ENCODE measurements at places on chromosomes 7 and 10. TPM values are rescaled to one million over a fixed set of nuclear protein-coding genes. Genes with fewer than 3 reads are reported as not detected.

Gene ZSWIM8
- 71.8 TPM for total RNA-seq

Gene JCAD
- 74.7 TPM for total RNA-seq

Gene CHAT
- total RNA-seq = not detected

Gene PDZD7
- total RNA-seq = 0.34 TPM

Gene VGF
- total RNA-seq = not detected

Gene EXOC4
- 112 TPM for total RNA-seq

Gene TMEM225B
- total RNA-seq = 0.09 TPM

Gene ZC3HAV1L
- 16.4 TPM for total RNA-seq

Gene CLRN3
- 0.19 TPM for total RNA-seq

Gene GBX1
- total RNA-seq = not detected

Gene PLAC9
- total RNA-seq = 0.68 TPM

Gene GCK
- not detected for total RNA-seq

Gene ACTA2
- total RNA-seq = 13.1 TPM

Gene PPP1R17
- total RNA-seq = not detected

Gene ACBD7
- total RNA-seq = 0.85 TPM

Gene C7orf33
- total RNA-seq = not detected

Gene LRRC4
- 1.0 TPM for total RNA-seq

Gene CTTNBP2
- 0.34 TPM for total RNA-seq

Gene ABCA13
- total RNA-seq = not detected

Gene AKR1C4
- total RNA-seq = not detected

Gene POM121L12
- 0.17 TPM for total RNA-seq

Gene STAMBPL1
- 1.4 TPM for total RNA-seq

Gene TACR2
- 0.09 TPM for total RNA-seq

Gene IGF2BP3
- 13.4 TPM for total RNA-seq

Gene INMT
- 0.05 TPM for total RNA-seq

Gene MPP7
- total RNA-seq = 6.8 TPM

Gene ASB10
- total RNA-seq = not detected

Gene LEP
- total RNA-seq = not detected

Gene MSMB
- not detected for total RNA-seq

Gene OR13A1
- total RNA-seq = not detected

Gene RAB19
- not detected for total RNA-seq

Gene TMEM176A
- not detected for total RNA-seq

Gene SYNPO2L
- not detected for total RNA-seq

Gene NPC1L1
- not detected for total RNA-seq

Gene MRLN
- total RNA-seq = not detected

Gene CASD1
- total RNA-seq = 23.8 TPM

Gene OGDHL
- 0.33 TPM for total RNA-seq

Gene STARD3NL
- total RNA-seq = 111 TPM

Gene VIPR2
- not detected for total RNA-seq

Gene FBXO24
- total RNA-seq = not detected

Gene FAM241B
- not detected for total RNA-seq

Gene MYO1G
- total RNA-seq = 0.17 TPM

Gene FRMPD2
- total RNA-seq = 0.28 TPM

Gene CXCL12
- total RNA-seq = 2.9 TPM
